ENCODE measurements at places on chromosomes 1 and 21.

DNA sequence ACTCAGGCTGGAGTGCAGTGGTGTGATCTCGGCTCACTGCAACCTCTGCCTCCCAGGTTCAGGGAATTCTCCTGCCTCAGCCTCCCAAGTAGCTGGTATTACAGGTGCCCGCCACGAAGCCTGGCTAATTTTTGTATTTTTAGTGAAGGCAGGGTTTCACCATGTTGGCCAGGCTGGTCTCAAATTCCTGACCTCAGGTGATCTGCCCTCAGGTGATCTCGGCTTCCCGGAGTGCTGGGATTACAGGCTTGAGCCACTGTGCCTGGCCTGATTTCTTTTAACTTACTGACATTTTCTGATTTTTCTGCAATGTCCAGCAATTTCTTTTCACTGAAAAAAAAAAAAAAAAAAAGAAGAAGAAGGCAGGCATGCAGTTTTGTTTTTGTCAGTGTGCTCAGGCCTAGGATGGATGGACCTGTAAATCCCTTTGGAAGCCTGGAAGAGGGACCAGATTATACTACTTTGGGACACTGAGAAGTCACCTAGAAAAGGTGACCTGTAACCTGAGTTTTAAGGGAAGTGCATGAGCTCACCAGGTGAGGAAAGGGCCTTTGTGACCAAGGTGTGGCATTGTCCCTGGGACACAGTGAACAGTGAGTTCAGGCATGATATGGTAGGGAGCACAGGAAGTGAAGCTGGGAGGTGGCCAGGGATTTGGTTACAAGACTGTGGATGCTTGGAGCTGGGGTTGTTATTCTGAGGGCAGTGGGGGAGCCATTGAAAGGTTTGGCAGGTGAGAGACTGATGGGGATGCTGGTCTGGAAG lies 2.7 kb upstream of the TMEM61 start:
- no peak for DNase-seq

DNA sequence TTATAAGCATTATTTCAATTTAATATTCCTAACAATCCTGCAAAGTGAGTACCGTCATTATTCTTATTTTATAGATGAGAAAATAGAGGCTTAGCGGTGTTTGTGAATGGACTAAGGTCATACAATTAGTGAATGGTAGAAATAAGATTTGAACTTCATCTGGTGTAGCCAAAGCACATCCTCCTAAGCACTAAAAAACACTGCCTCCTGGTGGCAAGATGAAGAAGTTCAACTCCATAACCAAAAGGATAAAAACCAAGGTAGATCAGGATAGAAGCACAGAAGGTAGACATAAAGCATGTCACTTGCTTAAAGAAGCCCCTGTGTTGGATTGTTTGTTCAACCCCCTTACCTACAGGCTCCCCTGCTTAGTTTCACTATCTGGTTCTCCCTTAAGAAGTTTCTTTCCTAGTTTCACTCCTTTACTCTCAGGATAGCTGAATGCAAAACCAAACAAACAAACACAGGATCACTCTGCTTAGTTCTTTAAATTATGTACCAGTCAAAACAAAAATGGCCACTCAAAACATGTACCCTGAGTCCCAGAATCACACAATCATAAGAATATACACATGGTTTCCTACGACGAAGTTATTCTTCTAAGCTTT lies 12.7 kb upstream of the AIM2 start:
- DNase-seq, result no peak

DNA sequence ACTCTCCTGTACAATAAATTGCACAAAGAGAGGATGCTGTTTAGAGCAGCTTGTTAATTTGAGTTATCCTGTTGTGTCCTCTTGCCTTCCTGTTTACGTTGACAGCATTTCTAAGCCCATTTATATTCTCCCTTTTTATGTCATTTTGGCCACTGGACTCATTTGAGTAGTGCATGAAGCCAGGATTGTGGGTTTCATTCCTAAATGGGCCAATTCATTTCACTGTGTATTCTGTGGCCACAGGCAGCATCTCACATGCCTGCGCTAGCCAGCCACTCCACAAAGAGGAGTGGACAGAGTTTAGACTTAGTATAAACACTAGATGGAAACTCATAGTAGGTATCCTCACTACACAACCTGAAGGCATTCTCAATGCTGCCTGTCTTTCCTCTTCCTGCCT lies 73.4 kb downstream of the DTL start:
- DNase-seq, result no peak

DNA sequence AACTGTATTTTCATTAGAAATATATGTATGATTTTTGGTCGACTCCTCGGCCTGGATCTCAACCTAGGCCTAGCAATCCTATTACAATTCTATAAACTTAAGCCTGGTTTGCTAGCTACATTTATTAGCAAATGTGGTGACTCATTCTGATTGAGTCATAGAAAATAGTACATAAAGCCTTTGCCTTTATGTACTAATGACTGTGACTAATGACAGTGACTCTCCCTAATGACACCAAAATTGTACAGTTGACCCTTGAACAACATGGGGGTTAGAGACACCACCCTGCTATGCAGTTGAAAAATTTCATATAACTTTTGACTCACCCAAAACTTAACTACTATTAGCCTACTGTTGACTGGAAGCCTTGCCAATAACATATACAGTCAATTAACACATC lies 78.9 kb downstream of the CLEC20A start:
- DNase-seq, result no peak

DNA sequence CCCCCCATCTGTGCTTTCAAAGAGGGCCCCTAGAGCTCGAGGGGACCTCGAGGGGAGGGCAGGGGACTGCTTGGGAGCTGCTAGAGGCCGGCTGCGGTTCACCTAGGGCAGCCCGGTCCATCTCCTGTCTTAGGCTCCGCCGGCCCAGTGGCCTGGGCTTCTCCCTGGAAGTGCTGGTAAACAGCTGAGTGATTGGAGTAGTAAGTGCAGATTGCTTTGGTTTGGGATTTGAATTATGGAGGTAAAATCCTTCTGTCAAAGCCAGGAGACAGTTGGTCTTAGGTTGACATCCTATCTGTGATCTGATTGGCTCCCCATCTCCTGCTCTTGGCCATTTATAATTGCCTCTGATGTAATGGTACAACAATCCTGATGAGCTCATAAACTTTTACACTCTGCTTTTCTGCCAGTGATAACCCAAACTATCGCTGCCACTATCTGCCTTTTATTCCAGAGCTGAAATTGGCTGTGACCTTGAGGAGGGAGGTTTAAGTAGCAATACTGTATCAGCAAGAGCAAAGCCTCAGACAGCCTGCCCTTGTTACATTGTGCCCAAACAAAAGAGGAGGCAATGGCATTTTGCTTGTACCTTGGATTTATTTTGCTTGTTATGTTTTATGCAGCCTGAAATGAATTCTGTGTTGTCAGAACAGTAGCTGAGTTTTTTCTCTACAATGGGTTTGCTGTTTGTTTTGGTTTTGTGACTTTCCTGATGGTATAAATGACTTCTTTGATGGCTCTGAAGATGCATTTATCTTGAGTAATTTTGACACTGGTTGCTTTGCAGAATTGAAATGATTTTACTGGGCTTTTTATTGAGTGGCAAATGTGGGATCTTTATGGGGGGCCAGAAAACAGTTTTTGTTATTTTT lies 2.4 kb downstream of the ARID1A start:
- DNase-seq, result peak; percentile 89

GRCh38 chr1:43451701-43452532 lies 1.8 kb downstream of the HYI start:
- DNase-seq, result no peak

DNA sequence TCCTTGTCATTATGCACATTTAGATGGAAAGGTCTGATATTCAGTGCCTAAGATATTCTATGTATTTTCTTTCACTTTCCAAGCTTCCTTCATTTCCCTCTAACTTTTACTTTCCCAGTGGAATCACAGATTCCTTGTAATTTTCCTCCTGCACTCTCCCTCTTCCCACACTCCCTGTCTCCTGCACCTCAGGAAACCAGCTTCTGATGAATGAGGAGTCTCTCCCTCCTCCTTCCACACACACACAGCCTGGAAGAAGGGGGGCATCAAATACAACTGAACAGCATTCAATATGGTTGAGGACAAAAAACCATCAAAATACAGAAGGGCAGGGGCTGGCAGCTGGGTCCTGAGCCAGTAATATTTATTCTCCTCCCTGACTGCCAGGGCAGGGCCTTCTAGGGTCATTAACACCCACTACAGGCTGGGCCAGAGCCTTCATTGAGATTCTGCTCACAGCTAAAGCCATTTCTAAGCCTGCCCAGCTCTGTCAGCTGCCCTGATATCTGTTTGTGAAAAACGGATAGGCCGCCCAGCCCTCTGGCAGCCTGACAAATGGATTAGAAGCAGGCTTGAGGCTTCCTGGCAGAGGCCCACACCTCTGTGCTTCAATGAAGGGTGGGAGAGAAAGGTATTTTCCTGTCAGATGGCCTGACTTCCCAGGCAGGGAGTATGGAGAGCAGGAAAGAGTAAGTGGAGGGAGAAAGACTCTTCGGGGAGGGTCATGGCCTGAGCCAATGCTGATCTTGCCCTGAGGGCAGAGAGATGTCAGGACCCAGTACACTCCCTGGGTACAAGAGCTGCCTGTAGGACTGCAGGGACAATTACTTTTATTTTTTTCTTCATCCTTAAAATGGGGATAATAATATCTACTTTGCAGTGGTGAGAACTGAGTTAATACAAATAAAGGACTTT lies 138.9 kb upstream of the SPATA6 start:
- DNase-seq, result no peak

- DNase-seq, result no peak
These were observed 71.3 kb downstream of the GABPA start for GRCh38 chr21:25806060-25806459.

GRCh38 chr1:78055565-78056132 lies 9.9 kb downstream of the GIPC2 start:
- no peak for DNase-seq

DNA sequence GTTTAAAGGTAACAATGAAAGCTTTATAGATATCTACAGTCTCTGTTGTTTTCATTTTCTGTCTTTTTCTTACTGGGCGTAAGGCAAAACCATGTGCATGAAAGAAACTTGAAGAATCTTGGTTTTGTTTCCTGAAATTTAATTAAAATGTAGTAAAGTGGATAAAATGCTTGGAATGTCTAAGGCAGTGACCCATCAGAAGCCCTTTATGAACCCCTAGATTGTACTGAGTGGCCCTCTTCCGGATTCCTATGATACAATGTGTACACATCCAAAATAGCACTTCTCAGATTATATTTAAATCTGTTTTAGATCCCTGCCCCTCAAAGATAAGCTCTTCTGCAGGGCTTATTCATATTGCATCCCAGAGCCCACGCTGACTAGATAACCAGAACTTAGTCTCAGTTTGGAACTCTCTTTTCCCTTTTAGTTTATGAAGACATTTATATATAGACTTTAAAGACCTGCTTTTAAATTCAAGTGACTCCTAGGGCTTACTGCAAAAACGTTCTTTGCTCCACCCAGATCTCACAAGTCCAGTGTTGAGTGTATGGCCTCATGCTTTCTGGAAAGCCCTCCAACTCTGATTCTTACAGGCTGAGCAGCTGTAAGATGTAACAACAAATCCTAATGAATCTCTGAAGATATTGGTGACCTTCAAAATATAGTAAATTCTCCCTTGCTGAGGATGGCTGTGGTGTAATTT lies 142.9 kb downstream of the LRRC7 start:
- no peak for DNase-seq

DNA sequence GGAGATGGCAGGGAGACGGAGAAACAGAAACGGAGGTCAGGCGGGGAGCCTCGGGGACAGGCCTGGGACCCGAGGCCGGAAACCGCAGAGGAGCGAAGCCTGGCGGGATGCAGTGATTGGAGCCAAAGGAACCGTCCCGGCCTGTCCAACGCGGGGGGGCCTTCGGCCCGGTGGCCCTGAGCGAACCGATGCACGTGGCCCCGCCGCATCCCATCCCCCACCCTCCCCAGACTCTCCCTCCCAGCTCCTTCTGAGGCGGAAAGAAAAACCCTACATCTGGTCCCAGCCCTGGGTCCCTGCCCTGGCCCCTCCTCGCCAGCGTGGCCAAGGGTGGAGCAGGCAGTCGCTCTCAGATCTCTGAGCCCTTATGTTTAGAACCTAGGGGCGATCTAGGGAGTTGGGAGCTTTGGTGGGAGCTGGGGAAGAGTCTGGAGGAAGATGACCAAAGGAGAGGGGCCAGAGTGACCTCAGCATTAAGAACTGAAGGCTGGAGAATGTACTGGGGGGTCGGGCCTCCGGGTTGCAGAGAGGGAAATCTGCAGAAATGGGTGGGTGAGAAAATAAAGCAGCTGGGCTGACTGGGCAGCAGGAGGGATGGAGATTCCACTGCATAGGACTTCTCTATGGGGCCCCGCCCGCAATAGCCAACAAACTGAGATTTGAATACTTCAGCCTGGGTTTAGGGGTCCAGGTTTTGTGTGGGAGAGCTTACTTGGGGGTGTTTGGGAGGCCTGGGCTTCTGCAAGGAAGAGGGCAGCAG lies 1.5 kb upstream of the CRABP2 start:
- DNase-seq, result no peak

GRCh38 chr1:234916840-234917239 lies 211.8 kb downstream of the TOMM20 start:
- no peak for DNase-seq

DNA sequence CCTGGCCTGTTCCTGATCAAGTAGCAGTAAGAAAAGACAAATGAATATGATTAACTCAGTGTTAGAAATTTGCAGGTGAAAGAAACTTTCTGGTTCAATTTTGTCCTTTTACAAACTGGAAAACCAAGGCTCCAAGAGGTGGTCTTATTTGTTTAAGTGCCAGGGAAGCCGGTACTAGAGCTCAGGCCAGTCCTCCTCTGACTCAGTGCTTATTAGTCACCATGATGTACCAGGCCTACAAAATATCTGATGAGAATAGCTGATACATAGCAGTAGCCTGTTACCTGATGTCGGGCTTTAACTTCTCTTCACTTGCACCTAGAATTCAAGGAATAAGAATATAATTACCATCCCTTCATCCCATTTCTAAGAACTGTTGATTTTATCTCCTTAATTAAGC lies 394.8 kb downstream of the LMX1A start:
- DNase-seq, result no peak

DNA sequence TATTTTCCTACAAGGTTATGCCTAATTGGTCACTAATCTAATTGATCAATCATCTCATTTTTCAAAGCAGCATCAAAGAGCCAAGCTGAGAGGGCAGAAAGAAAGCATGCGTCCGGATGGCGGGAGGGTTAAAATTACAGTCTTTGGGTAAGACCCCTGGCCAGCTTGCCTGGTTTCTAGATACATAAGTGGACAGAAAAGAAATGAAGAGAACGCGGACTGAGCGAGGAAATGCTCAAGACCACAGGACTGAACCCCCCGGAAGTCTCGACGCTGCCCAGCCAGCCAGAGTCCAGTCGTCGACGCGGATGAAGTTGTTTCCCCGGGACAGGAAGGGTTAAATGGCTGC lies 297.2 kb downstream of the OMA1 start:
- no peak for DNase-seq

DNA sequence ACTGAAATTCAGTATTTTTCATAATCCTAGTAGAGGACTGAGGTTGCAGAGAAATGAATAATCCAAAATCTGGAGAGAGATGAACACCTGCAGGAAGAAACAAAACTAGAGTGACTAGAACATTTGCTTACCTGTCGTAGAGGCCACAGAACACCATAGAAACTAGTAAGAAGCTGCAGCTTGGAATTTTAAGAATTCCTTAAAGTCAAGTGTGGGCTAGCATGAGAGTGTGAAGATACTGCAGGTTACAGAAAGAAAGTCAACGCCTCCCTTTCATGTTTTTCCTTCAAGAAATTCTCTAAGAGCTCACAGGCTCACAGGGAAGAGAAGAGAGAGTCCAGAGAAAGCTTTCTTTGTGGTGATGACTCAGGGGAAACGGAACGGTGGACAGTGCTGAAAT lies 633.7 kb downstream of the LRRIQ3 start:
- DNase-seq, result no peak

Measured in pulmonary artery endothelial cell (primary cell).